ENCODE measurements at places on chromosomes 7 and 10.

DNA sequence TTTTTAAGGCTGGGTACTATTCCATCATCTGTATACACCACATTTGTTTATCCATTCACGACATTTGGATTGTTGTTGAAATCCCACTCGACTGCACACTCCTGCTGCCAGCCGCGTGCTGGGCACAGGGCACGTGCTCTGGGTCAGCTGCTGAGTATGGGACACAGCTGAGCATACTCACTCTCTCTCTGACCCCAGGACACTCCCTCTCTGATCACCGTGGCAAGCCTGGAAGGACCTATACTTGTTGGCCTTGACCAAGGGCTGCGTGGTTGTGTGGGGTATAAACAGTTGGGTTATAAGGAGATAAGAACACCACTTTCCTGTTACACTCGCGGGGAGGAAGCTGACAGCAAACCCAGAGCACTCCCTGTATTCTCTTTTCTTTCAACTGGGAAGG lies 153.0 kb upstream of the RHEB start:
- DNase-seq = no peak

DNA sequence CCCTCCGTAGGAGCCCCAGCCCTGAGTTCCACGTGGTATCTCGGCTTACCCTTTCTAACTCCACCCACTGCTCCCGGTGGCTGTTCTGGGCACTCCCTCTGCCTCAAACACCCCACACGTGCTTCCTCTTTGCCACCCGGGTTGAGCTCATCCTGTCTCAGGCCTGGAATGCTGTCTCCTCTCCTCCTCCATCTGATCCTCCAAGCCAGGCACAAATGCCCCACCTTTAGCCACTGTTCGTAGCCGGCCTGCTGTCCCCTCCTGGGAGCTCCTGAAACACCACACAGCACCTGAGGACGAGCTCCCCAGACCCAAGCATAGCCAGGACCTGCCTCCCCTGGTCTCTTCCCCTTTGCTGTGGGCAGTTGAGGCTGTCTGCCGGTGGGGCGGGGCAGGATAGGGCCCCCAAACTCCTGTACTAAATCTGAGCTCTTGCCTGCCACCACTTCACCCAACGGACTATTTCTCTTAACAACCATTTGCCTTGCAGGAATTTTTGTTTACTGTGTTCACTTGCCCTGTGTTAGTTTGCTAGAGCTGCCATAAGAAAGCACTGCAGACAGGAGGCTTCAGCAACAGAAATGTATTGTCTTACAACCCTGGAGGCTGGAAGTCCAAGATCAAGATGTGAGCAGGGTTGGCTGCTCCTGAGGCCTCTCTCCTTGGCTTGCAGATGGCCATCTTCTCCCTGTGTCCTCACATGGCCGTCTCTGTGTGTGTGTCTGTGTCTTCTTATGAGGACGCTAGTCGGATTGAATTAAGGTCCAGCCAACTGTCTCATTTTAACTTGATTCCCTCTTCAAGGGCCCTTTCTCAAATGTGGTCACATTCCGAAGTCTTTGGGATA lies 58.3 kb upstream of the SHH start:
- DNase-seq = no peak

- no peak for DNase-seq
Observed at GRCh38 chr7:1934756-1935155, 264.7 kb downstream of the ELFN1 start.

GRCh38 chr7:26686448-26686981 lies 177.9 kb downstream of the SKAP2 start:
- peak; percentile 32 for DNase-seq

- no peak for DNase-seq
Observed at GRCh38 chr7:155660059-155660757, 15.7 kb downstream of the RBM33 start.

DNA sequence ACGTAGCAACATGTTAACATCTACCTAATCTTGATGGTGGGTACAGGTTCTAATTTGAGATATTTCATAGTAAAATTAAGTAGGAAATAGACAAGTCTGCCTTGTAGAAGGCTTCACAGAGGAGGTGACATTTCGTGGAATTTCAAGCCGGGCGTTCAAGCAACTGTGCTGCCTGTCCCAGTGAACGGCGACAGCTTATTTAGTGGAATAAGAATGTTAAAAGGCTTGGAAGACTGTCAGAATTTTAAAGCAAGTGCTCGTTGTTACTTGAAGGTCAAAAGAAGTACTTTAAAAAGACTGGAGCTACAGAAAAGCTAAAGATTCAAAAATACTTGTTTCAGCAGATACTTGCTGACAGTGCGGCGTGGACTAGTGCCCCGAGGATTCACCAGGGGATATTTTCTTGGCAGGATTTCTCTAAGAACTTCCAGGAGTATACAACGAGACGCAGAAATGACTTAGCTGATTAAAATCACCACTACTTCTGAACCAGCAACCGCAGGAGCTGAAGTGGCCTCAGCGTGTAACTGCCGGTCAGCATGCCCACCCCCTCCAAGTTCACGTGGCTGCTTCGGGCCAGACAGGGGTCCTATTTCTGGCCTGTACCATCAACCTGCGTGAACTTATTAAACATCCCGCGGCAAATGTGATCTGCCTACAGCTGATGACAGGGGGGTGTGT lies 46.5 kb downstream of the CTBP2 start:
- DNase-seq = no peak

DNA sequence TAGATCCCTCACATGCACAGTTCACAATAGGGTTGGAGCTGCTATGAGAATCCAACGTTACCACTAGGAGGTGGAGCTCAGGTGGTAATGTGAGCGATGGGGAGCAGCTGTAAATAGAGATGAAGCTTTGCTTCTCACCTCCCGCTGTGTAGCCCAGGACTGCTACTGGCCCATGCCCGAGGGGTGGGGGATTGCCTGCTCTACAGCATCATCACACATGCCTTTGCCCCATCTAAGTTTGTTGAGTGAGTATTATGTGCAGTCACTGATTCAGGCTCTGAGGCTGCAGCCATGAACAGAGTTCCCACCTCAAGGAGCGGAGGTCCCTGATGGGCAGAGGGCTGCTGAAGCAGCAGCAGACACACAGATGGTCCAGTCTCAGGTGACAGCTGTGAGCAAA lies 94.1 kb downstream of the CHST15 start:
- DNase-seq = no peak

GRCh38 chr10:47195274-47195885 lies 104.6 kb upstream of the GDF10 start:
- DNase-seq = no peak

GRCh38 chr7:20474249-20474648 lies 141.2 kb upstream of the ABCB5 start:
- no peak for DNase-seq

DNA sequence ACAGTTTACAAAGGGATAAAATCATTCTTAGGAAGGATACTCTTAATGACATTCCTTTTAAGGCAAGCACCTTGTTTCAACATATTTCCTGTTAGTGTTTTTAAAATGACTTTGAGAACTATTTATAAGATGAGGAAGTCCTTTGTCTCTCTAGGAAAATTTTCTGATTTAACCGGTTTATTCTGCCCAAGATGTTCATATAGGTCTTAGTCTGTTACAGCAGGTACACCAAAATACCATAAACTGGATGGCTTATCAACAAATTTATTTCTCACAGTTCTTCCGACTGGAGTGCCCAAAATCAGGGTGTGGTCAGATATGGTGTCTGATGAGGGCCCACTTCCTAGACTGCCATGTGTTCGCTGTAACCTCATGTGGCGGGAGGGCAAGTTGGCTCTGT lies 77.9 kb downstream of the GSAP start:
- no peak for DNase-seq

GRCh38 chr10:74244097-74244685 lies 93.2 kb downstream of the ADK start:
- no peak for DNase-seq

GRCh38 chr10:101046332-101047238 lies 15.2 kb upstream of the KAZALD1 start:
- no peak for DNase-seq

DNA sequence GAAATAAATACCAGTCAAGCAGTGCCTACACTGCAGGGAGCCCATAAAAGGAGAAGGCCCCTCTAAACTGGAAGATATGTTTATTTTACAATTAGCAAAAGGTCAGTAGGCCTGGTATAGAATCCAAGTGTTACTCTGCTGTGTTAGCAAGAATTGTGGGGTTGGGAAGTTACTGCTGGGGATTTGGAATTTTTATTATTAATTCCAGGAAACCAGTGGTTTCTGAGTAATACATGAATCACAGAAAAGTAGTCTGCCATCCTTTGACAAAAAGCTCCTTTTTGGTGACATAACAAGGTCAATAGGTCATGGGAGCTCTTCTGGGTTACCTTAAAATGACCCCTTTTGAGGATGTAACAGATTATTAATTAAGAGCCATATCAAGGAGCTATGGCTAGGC lies 67.4 kb downstream of the ZNF92 start:
- no peak for DNase-seq

DNA sequence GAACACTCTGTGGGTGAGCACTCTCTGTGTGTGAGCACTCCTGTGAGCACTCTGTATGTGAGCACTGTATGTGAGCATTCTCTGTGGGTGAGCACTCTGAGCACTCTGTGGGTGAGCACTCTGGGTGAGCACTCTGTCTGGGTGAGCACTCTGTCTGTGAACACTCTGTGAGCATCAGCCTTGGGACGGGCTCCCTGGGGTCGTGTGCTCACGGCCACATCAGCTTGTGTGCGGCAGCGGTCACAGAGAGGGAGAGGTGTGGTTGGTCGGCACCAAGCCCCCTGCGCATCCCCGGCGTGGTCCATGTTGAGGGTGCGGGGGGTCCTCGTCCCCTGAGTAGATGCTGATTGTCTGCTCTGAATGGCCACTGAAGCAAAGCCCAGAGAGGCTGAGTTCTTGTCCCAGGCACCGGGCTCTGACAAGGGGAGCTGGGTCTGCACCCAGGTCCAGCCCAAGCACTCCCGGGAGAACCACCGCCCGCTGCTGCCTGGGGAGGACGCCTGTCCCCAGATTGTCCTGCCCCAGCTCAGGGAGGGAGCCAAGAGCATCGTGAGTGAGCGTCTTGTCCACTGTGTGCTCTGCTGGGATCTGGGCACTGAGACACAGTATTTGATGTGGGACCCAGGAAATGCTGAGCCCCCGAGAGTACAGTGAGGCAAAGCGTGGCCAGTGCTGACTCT lies 143.7 kb downstream of the DNAJB6 start:
- no peak for DNase-seq

DNA sequence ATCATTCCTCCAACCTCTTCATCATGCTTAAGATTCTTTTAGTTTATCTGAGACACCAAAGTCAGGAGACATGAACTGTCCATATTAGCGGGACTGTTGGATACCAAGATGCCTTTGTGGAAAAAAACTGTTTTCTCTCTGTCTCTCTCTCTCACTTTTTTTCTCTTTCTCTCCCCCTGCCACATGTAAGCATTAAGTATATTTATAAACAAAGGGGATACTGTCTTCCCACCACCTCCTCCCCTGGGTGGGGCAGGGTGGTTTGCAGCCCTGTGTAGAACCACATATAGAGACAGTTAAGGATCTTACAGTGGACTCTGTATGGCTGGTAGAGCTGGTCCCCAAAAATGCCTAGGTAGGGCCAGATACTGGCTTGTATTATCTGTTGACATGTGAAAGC lies 101.3 kb downstream of the GLI3 start:
- no peak for DNase-seq

DNA sequence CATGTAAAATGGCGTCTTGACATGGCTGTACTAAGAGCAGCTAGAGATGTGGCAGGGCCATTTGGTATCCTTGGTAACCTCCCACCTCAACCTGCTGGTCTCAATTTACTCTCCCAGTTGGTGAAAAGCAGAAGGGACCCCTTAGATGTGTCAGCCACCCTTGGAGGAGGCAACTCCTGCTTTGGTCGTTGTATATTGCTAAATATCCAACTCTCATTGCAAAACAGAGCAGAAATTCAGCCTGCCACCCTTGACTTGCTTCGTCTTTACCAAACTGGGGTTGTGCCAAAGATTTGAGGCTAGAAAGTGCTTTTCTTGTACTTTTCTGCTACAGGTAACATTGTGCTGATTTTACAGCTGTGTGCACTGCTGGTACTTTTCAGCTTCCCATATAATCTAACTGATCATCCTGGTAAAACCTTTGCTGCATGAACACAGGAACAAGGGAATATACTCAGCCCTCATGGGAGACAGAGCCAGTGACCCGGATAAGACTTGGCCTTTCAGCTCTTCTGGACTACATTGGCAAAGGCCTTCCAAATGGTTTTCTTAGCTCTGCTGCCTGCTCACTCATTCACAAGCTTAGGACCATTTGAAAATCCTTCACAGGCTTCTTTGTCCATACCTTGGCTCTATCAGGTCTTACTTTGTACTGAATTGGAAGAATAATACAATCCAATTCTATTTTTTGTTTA lies 2.2 kb upstream of the VSTM4 start:
- no peak for DNase-seq

DNA sequence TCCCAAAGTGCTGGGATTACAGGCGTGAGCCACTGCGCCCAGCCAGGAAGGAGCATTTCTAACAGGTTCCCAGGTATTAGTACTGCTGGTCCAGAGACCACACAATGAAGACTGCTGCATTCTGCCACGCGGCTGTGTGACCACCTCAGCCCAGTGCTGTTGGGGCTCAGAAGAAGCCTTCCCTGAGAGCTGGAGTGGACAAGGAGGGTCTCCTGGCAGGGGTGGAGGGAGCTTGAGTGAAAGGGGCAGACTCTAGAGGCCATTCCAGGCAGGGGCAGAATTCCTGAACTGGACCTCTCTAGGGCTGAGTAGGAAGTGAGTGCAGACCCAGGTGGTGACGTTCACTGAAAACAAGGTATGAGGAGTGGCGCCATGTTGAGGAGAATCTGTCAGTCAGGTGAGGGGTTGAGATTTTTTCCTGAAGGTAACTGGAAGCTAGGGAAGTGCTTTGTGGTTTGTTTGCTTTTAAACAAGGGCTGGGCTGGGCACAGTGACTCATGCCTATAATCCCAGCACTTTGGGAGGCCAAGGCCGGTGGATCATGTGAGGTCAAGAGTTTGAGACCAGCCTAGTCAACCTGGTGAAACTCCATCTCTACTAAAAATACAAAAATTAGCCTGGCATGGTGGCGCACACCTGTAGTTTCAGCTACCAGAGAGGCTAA lies 67.6 kb downstream of the TACC2 start:
- no peak for DNase-seq

DNA sequence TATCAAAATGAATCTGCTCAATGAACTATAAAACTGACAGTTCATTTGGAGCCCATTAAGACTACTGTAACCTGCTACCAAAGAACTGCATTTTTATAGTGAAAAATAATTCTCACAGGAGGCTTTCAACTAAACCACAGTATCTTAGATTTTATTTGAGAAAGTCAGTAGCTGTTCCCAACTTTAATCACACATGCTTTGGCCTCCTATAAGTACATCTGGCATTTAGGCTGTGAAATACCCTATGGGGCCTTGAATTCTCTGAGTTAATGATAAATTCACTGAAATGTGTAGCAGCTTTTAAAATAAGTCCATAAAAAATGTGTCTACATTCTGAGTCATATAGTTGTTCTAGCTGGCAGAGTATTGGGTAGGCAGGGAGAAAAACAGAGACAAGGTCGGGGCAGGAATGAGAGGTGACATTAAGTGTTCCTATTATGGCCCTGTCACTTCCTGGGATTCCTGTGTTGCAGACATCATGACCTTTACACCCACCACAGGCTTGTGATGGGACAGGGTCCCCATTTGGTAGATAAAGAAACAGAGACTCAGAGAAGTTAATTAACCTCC lies 588.8 kb downstream of the REEP3 start:
- DNase-seq = no peak

- no peak for DNase-seq
Observed at GRCh38 chr7:46451846-46452245, 530.8 kb upstream of the IGFBP3 start.

Measured in NCI-H2081 treated with DMSO at 0.1 percent for 48 hours (cell line).